ENCODE measurements at places on chromosomes 16 and 17. TPM values are rescaled to one million over a fixed set of nuclear protein-coding genes. Genes with fewer than 3 reads are reported as not detected.

DNA sequence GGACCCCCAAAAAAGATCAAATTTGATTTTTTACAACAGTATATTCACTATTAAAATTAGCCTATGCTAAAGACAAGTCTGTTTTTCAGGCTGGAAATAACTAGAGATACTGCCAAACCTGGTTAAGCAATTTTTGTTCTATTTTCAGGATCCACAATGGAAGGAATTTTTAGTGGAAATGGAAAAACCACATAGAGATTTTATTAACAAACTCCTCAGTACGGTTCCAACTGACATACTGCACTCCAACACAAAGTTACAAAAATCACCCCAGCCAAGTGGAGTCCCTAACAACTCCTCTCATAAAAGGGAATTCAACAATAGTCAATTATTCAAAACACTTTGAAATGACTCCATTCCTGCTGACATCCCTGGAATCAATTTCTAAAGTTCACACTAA lies 101.6 kb upstream of the TOB1 start:
- no peak for DNase-seq

GRCh38 chr16:89910717-89911354 lies 7.8 kb upstream of the MC1R start:
- DNase-seq = no peak

- no peak for DNase-seq
Measured at GRCh38 chr16:85370543-85370880, 242.6 kb upstream of the GSE1 start.

The CD300C gene
- not detected for total RNA-seq

Measured in neural crest cell (in vitro differentiated cells).